Hematopoietic multipotent progenitor cell treated with erythropoietin and hydrocortisone succinate and interleukin-3 and kit ligand, for 15 days (in vitro differentiated cells): ENCODE measurements at places on chromosomes 16 and 17.

- DNase-seq: no peak
Measured at GRCh38 chr16:69924777-69925191, 26.4 kb upstream of the CLEC18A start.

DNA sequence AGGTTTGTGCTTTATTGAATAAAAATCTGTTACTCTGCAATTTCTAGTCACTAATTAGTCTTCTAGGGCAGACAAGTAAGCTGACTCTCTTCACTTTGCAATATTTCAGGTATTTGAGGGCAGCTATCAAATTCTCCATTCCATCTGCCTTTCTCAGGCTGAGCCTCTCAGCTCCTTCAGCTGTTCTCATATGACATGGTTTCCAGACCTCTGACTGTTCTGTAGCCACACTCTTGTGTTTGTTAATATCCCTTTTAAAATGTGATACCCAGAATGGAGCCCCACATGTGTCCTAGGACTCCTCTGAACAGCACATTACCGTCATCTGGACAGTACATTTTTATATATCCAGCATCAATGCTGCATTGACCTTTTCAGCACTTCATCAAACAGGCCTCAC, 46.1 kb upstream of the MTMR4 start:
- no peak for DNase-seq

DNA sequence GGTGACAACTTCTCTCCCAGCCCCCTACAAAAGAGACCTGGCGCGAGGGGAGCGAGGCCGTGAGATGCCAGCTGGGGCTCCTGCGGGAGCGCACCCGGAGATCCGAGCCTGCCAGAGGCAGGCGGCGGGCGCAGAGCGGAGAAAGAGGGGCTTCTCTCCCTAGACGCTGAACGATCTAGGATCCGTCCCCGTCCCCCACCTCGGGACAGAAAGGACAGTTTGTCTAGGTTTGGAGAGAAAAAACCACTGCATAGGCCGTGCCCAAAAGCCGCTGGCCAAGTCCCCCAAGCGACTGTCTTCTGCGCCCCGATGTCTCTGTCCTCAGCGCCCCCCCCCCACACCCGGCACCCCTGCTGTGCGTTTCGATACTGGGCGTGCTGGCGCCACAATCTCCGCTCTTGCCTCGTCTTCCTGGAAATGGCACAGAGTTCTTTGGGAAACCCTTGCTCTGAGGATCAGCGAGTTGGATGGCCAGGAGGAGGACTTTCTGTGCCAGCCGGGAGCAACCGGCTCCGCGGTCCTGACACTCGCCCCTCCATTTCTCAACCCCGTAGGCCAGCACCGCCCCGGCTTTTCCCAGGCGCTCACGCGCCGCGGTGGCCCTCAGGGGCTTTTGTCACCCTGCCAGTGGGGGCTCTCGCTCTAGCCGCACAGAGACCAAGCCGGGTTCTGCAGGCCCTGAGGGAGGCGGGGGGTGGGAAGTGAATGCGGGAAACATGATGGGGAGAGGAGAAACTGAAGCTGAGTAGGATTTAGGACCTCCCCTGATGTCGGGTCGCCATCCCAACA, 1.0 kb downstream of the SSTR2 start:
- DNase-seq: no peak

DNA sequence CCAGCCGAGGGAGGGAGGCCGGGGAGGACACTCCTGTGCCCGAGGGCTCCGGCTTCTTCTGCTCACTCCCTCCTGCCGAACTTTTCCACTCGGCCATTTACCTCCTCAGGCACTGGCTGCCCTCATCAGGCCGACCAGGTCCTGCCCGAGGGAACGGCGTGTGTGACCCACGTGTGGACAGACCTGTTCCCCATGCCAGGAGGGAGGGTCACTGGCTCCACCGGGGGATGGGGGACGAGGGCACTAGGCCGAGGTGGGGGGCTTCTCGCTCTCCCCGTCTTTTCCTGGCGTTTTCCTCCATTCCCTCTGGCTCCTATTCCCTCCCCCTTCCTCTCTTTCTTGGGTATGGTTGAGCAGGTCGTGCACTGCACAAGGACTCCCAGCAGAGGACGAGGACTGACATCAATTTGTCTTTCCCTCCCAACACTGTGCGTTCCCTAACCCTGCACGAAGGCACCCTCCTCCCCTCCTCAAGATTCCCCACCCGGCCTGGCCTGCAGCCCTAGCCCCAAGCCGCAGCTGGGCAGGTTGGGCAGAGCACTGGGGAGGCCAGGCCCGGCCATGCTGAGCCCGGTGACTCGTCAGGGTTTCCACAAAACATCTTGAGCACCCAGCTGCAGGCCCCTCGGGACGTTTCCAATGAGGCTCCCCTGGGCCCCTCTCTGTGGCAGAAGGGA, 3.2 kb upstream of the IL17C start:
- DNase-seq: no peak

- no peak for DNase-seq
Measured at GRCh38 chr17:444879-445454, 92.4 kb upstream of the RPH3AL start.

GRCh38 chr17:76051561-76051960, 20.8 kb downstream of the SRP68 start:
- DNase-seq: no peak

DNA sequence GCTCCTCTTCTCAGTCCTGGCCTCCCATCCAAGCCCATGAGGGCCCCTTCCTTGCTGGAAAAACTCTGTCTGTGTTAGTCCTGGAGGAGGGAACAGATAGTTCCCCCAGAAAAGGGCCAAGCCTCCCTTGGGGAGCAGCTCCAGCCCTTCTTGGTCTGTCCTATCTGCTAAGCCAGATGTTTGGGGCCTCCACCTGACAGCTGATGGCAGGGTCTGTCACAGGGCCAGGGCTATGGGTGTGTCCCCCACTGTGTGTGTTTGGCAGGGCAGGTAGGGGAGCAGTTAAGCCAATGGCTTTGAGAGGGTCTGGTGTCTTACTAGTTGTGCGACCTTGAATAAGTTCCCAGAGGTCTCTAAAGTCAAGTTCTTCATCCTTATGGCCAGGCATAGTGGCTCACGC, 13.6 kb upstream of the SLC4A1 start:
- peak; percentile 97 for DNase-seq

- DNase-seq: no peak
Measured at GRCh38 chr17:48095611-48096010, 5.7 kb downstream of the CBX1 start.

- DNase-seq: no peak
Measured at GRCh38 chr17:37019741-37020129, 71.0 kb downstream of the AATF start.

DNA sequence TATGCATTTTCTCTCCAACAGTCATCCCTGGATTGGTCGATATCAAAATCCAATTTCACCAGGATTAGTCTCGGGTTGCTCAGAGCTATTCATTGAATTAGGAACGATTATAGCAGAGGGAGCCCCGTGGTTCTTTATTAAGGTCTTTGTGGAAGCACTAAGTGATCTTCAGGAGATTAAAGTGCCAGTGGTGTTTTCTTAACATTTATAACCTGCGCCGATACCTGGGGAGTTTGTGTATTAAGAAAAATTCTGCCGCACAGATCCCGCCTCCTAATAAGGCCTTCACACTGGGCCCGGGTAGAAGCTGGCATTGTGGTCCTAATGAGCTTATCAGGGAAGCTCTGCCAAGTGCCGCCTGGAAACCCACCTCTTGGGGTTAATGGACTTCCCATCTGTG, 238.7 kb downstream of the RBFOX1 start:
- DNase-seq: no peak

- DNase-seq: peak; percentile 40
Measured at GRCh38 chr17:28416703-28417311, 10.8 kb upstream of the SLC46A1 start.
